Stimulated activated CD4-positive, alpha-beta T cell treated with anti-CD3 and anti-CD28 coated beads, Interleukin-1b, Interleukin-23, amount 100 ng/mL, for 24 hours (primary cell): ENCODE measurements at places on chromosomes 2 and 18.

DNA sequence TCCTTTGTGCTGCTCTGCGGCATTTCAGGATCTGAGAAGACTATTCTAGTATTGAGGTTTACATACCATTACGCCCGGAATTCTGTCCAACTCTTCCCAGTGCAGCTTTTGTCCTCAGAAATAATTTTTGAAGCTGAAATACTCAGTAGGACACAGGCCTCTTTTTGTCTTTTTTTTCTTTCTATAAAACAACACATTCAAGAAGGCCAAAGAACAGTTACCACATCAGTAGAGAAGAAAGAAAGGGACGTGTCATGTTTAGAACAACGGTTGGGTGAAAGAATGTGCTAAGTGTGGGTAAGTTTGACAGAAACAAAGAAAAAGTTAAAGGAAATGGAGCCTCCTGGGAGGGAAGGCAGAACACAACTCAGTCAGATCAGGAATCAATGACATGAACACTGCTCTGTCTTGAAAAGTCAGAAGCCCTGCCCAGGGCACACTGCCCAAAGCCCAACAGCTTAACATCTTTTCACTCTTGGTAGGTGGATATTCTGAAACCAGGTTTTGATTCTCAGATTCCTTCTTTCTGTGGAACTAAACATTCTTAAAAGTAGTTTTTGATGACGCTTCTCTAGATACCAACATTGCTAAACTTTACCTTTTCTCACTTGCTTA is 198.6 kb upstream of the CWC22 start:
- no peak for DNase-seq

GRCh38 chr18:47334966-47335365 is 83.5 kb upstream of the SKOR2 start:
- DNase-seq: no peak

- DNase-seq: no peak
Observed at GRCh38 chr18:60246606-60247005, 126.0 kb downstream of the MC4R start.

DNA sequence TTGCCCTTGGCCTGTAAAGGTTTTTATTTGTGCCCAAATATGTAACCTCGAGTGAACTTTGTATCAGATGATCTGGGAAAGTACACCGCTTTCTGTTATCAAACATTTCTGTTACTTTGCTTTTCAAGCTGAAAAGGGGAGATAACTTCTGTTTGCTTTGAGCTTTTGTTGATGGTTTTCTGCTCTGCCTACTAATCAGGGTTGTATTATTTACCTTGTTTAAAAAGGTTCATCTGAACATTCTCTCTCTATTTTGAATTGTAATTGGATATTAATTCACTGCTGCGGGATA is 79.4 kb downstream of the XRCC5 start:
- DNase-seq: no peak

GRCh38 chr2:8455236-8456150 is 226.4 kb upstream of the ID2 start:
- DNase-seq: no peak

- DNase-seq: no peak
Observed at GRCh38 chr2:61220768-61221167, 58.8 kb downstream of the C2orf74 start.

- no peak for DNase-seq
Observed at GRCh38 chr2:235607546-235608199, 113.8 kb downstream of the AGAP1 start.

GRCh38 chr2:166133653-166134052 is 5.8 kb upstream of the SCN1A start:
- DNase-seq: no peak

DNA sequence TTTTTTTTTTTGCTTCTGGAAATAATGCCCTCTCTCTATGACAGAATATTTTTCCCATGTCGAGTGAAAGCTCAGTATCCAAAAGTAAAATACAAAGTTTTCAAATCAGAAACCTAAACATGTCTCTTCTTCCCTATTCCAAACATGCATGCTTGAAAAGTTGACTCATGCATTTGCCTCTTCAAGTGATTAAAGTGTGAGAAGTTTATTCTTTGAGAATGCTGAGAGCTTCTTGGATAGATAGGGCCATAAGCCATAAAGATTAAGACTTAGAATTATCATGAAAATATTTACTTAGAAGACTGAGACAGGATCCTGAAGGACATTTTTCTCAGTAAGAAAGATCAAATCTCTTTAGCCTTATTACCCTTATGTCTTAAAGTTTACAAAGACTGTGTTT is 98.6 kb upstream of the EPB41L5 start:
- DNase-seq: no peak

- no peak for DNase-seq
Observed at GRCh38 chr2:159695795-159696448, 16.4 kb upstream of the MARCHF7 start.

- DNase-seq: peak; percentile 8
Observed at GRCh38 chr2:55616551-55617174, 759 bp downstream of the PPP4R3B start.

GRCh38 chr18:48918660-48919456 is 31.9 kb downstream of the SMAD7 start:
- no peak for DNase-seq

DNA sequence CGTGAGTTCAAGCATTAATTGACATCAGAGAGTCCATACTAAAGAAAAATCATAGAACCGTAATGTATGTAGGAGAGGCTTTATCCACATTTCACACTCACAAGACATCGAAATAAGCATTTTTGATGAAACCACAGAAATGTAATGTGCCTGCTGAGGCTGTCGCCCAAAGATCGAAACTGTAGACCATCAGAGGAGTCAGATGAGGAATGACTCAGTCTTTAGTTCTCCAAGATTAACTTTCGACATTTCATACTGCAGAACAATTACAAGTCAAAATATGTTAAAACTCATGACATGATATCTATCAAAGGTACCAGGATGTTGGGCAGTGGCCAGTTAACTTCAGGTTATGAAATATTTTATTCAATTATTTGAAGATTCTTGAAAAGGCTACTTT is 79.6 kb downstream of the RAB31 start:
- no peak for DNase-seq

- no peak for DNase-seq
Observed at GRCh38 chr2:74558284-74559230, 4.0 kb downstream of the DOK1 start.

DNA sequence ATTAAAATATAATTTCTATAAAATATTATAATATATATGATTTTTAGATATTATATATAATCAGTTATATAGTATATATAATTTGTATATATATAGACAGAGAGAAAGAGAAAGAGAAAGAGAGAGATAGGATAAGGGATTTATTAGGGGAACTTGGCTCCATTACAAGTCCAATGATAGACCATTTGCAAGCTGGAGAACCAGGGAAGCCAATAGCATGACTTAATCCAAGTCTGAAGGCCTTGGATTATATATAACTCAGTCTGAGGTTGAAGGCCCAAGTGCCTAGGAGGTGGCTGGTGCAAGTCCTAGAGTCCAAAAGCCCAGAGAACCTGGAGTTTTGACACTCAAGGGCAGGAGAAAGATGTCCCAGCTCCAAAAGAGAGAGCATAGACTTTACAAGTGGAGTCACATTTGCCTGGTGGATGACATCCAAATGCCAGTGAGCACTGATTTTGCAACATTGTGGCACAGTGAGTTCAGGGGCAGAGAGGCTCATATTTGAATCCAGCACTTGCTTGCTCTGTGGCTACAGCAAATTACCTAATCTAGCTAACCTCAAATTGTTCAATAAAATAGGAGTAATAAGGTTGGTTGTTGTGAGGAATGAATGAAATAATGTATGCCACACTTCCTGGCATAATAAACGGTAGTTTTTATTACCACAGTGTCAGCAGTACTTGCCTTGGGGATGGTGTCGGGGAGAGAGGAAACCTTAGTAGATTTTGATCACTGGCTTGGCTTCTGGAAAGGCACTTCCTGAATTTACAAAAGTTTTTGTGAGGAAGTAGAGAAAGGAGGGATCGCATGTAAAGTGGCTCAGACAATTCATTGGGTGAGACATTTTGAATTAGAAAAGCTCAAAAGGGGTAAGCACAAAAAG is 69.6 kb upstream of the CD28 start:
- DNase-seq: no peak

- DNase-seq: no peak
Observed at GRCh38 chr2:110852051-110852450, 119.7 kb downstream of the ACOXL start.

- DNase-seq: no peak
Observed at GRCh38 chr18:13613591-13614501, 112.5 kb downstream of the FAM210A start.

GRCh38 chr2:169806586-169806985 is 7.9 kb downstream of the SSB start:
- no peak for DNase-seq

GRCh38 chr2:27085673-27086089 is 891 bp upstream of the KHK start:
- no peak for DNase-seq

GRCh38 chr2:15436195-15436594 is 124.9 kb downstream of the NBAS start:
- DNase-seq: no peak

- no peak for DNase-seq
Observed at GRCh38 chr2:117123362-117123761, 691.1 kb upstream of the DDX18 start.

GRCh38 chr2:216711348-216711747 is 16.0 kb upstream of the IGFBP5 start:
- DNase-seq: no peak

DNA sequence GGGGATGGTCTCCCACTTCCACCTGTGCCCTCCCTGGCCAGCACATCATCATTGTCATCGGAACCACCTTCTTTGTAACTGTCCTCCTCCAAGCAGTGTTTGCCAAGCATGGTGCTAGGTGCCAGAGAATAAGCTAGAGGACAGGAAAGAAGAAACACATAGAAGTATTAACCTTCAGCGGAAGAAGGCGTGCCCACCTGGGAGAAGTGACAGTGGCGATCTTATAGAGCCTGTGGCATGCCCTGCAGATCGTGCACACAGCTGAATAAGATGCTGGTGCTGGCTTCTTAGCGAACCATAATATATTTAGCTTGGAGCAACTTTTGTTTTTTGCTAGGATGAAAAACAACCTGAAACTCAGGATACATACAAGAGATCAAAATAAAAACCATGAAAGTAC is 148.0 kb downstream of the FAM210A start:
- DNase-seq: no peak

- DNase-seq: no peak
Observed at GRCh38 chr2:103284750-103285149, 522.9 kb downstream of the TMEM182 start.

- no peak for DNase-seq
Observed at GRCh38 chr2:149225446-149225845, 104.9 kb upstream of the LYPD6 start.

DNA sequence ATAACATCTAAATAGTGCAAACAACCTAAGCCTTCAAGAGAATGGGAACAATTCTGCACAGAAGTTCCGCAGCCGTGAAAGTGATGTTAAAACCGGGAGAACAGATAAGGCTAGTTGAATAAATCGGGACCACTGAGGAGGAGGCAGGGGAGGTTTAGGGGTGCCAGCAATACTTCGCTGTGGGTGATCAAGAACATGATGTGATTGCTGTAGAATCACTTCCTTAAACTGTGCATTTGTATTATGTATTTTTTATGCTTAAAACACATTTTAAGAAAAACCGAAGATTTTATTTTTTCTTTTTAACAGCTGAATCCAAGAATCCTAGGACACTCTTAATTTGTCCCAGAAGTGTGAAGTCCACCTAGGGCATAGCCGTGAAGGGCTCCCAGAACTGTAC is 33.6 kb downstream of the TTC32 start:
- no peak for DNase-seq

- no peak for DNase-seq
Observed at GRCh38 chr2:8877894-8878293, 40.5 kb upstream of the KIDINS220 start.

DNA sequence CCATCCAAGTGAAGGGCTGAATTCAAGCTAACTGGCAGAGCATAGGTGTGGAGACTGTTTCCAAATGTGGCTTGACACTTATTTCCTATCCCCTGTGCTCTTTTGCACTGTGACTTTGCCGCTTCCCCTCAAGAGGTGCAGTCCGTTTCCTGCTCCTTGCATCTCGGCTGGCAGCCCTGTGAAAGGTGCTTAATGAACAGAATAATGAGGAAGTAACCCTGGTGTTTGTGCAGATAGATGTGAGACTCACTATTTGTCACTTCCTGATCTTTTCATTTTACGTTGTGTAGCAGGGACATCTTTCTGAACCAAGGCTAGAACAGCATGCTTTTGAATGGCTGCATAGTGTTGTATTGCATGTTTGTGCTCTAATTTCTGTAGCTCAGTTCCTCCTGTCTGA is 60.8 kb downstream of the CEP192 start:
- no peak for DNase-seq

DNA sequence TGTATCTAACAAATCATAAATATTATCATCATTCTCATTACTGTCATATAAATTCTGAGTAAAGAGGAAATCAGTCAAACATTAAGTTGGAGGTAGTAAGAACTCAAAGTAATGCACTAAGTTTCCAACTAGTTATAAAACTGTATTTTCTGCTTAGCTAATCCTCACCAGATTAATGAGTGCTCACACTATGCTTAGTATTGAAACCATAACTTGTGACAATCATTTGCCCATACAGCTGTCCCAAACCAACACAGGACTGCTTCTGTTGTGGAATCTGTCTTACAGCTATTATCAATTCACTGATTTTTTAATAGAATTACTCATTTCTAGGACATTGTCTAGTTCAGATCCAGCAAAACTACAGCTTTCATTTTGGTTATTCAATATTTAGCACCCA is 41.5 kb upstream of the TANK start:
- no peak for DNase-seq

DNA sequence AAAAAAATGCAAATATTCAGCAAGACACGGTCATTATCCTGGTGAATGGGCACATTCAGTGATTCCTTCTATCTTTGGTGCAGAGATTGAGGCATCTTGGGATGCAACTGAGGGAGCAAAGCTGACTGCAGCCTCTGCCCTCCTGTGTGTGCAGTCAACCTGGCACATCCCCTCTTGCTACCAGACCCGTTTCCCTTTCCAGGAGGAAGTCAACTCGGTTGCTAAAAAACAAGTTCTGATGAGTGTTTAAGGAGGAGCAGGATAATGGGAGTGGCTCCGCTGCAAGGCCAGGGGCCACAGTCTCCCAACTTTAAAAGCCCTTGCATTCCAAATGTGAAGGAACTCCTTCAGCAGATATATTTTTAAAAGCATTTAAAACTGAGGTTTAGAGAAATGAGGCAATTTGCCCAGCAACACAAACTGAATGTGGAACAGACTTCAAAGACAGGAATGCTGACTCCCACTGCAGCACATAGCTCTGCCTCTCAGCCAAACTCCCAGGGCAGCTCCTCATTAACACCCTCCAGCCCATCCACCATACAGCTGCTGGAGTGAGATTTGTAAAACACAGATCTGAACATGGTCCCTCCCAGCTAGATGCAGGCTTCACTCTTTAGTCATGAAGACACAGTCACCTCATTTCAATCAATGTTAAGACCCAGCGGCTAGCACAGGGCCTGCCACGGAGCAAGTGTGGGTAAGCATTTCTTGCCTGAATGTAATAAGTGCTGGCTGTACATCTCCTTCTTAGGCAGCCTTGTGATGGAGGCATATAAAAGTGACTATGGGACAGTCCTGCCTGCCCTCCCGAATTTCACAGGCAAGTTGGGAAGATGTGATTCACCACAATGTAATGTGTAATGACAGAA is 54.3 kb downstream of the VSNL1 start:
- DNase-seq: no peak

GRCh38 chr2:133498662-133499585 is 69.3 kb downstream of the NCKAP5 start:
- no peak for DNase-seq
